Activated naive CD8-positive, alpha-beta T cell treated with anti-CD3 and anti-CD28 coated beads, Interleukin-2, amount 50 U/mL, for 24 hours (primary cell): ENCODE measurements at places on chromosomes 7 and 10.

DNA sequence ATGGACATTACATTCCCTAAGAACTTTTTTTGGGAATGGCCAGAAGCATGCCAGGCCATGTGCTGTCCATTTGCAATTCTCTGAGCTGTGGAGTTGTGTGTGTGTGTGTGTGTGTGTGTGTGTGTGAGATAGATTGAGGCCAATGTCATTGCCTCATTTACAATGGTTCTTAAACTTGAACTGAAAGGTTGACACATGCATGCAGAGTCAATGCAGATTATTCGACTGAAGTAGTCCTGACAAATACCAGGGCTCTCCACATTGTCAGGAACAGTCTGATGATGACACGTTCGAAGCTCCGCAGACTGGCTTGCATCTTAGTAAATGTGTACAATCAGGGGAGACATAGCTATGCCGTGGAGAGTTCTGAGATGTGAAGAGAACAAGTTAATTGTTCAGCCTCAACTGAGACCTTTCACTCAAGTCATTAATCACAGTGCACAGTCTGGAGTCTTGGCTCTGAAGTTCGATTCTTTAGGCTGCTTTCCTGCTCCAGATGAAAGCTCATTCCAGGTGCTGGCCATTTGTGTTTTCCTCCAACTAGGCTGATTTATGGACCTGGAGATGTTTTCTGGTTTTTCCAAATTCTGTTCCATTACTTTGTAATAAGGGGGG is 921.9 kb downstream of the LRMDA start:
- H3K27ac ChIP-seq = no peak overlapping the region
- no peaks in the 10 kb centered on the region for H3K4me1 ChIP-seq

DNA sequence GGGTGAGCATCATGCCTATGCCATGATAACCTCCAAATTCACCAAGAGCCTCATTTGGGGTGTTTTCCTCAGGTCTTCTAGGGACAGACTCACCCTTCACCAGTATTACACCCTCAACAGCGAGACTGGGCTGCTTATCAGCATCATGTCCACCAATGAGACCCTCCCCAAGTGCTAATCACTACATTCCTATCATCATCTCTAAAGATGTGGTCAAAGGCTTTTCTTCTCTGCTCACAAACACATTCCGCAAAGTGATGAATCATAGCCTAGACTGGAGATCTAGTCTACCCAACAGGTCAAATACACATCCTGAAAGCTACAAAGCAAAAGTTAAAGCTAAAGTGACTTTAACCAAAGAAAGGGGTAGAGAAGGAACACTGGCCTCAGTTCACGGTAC is 75.3 kb upstream of the C7orf33 start:
- H3K36me3 ChIP-seq = no peaks in the 10 kb centered on the region
- peaks cover 18% of the 10 kb centered on the region for H3K27me3 ChIP-seq
- H3K4me3 ChIP-seq = no peak overlapping the region
- H3K27ac ChIP-seq = no peak overlapping the region

DNA sequence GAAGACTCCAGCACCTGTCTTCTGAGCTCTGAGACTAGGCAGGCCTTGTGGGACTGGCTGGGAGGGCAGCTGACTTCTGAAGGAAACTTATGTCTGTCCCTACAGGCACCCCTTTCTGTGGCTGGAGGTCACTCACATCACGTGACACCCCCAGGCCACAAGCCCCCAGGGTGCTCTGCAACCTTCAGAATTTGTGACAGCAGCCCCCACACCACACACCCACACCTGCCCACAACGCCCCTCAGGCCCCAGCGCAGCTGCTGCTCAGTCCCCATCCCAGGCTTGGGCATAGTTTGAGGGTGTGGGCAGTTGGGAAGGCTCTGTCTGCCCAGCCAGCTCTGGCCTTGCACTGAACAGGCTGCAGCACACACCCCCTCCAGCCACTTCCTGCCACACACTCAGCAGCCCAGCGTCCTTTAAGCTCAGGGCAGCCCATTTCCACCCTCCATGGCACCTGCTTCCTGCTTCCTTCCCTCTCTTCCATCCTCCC is 80.0 kb upstream of the UNC5B start:
- no peak overlapping the region for H3K4me3 ChIP-seq
- no peaks in the 10 kb centered on the region for H3K36me3 ChIP-seq

- no peak overlapping the region for H3K27ac ChIP-seq
- no peaks in the 10 kb centered on the region for H3K36me3 ChIP-seq
- no peaks in the 10 kb centered on the region for H3K27me3 ChIP-seq
- H3K4me3 ChIP-seq = no peak overlapping the region
- H3K4me1 ChIP-seq = peaks cover 7% of the 10 kb centered on the region
- DNase-seq = no peak
These were observed 382.4 kb downstream of the SORCS3 start for GRCh38 chr10:105023211-105024111.

DNA sequence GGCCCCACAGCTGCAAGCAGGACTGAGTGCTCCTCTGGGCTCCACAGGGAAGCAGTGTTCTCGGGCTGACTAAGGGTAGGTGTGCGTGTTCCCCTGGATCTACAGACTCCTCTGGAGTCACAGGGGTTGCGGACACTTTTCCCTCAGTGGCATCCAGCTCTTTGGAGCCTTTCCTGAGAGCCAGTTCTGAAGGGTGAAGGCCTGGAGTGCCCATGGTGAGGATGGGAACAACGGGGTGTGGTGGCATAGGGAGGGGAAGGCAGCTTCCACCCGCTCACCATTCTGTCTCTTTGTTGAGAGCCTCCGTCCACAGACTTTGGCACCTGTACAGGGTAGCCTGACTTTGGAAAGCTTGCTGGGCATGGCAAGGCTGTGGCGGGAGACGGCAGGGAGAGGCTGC is 104.1 kb upstream of the PCBD1 start:
- H3K27me3 ChIP-seq = peaks cover 6% of the 10 kb centered on the region
- DNase-seq = no peak
- no peak overlapping the region for H3K27ac ChIP-seq
- H3K4me3 ChIP-seq = no peak overlapping the region

DNA sequence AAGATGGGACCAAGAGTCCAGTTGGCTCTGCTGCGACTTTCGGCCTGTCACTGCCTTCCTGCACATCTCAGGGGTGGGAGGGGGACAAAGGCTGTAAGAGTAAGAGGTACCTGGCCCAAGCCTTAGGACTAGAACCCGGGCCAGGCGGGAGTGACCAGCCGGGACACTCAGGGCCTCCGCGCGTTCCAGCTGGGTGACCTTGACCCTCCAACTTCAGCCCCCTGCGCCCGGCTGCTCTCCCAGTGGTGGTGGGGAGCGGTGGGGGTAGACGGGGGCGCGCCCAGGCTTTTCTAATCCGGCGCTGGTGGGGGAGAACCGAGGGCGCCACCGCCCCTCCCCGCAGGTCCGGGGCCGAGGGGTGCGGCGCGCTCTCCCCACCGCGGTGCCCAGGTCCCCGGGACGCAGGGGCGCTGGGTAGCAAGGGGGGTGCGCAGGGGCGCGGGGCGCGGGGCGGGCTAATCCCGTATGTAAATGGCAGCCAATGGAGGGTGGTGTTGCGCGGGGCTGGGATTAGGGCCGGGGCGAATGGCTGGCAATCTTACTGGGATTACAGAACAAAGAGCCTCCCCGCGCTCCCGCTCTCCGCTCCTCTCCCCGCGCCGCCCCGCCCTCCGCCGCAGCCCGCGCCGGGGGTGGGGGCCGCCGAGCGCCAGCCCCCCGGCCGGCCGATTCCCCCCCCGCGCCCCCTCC is at the start of gene GTF2IRD1:
Gene GTF2IRD1, plus strand, starts transcription at position 585 of the 690 bp plus-strand sequence. CDS start 54,175 bp downstream, outside the sequence.
- H3K27ac ChIP-seq = peak within 1 kb of the TSS; percentile 81
- H3K4me1 ChIP-seq = peaks cover 17% of the 10 kb centered on the region
- H3K27me3 ChIP-seq = peaks cover 7% of the 10 kb centered on the region
- peak; percentile 59 for DNase-seq

GRCh38 chr10:3010816-3011460 is 56.4 kb upstream of the PFKP start:
- H3K4me1 ChIP-seq = peaks cover 3% of the 10 kb centered on the region
- no peaks in the 10 kb centered on the region for H3K36me3 ChIP-seq
- peaks cover 47% of the 10 kb centered on the region for H3K27me3 ChIP-seq

- no peak for DNase-seq
- peaks cover 2% of the 10 kb centered on the region for H3K27me3 ChIP-seq
- no peak overlapping the region for H3K4me3 ChIP-seq
- H3K4me1 ChIP-seq = no peaks in the 10 kb centered on the region
- no peaks in the 10 kb centered on the region for H3K36me3 ChIP-seq
These were observed 81.1 kb upstream of the TMEM72 start for GRCh38 chr10:44830022-44830421.

DNA sequence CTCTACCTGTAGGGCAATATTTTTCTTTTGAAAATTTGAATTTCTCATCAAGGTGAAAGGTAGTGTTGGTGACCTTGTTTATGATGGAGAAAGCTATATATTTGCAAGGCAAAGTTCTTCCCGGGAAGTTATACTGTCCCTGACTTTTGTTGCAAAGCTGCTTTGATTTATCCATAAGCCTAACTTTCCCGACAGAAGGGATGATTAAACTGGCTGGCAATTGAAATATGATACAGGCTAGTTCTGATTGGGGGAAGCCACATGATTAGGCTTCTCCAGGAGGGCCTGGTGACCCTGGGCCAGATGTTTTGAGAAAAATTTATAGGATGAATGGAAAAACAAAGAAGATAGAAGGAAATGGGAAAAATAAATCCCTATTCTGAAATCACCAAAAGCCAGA is 215.5 kb downstream of the ACTR3B start:
- H3K4me3 ChIP-seq = no peak overlapping the region
- no peaks in the 10 kb centered on the region for H3K27me3 ChIP-seq
- no peaks in the 10 kb centered on the region for H3K36me3 ChIP-seq
- no peaks in the 10 kb centered on the region for H3K4me1 ChIP-seq
- H3K27ac ChIP-seq = no peak overlapping the region

- H3K4me1 ChIP-seq = peaks cover 11% of the 10 kb centered on the region
- H3K27ac ChIP-seq = no peak overlapping the region
- H3K4me3 ChIP-seq = no peak overlapping the region
- H3K36me3 ChIP-seq = no peaks in the 10 kb centered on the region
- peaks cover 14% of the 10 kb centered on the region for H3K27me3 ChIP-seq
These were observed 70.0 kb downstream of the CXCL12 start for GRCh38 chr10:44314802-44315460.

DNA sequence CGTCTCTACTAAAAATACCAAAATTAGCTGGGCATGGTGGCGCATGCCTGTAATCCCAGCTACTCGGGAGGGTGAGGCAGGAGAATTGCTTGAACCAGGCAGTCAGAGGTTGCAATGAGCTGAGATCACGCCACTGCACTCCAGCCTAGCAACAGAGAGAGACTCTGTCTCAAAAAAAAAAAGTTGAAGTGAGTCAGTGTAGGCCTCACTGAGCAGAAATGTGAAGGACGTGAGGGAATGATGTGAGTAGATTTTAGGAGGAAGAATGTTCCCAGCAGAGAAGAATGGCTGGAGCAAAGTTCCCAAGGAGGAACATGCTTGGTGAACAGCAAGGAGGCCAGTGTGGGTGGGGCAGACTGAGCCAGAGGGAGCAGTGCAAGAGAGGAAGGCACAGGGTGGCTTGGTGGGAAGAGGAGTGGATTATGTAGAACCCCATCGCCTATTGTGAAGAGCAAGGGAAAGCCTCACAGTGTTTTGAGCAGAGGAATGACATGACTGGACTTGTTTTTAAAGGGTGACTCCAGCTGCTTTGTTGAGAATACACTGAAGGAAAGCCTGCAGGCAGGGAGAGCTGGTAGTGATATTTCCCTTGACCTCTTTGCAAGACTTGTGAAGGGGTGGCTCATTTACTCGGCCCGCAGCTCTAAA is 708.7 kb downstream of the SUGCT start:
- no peak overlapping the region for H3K4me3 ChIP-seq
- H3K4me1 ChIP-seq = no peaks in the 10 kb centered on the region
- no peak overlapping the region for H3K27ac ChIP-seq
- no peak for DNase-seq
- no peaks in the 10 kb centered on the region for H3K36me3 ChIP-seq

- DNase-seq = no peak
- no peak overlapping the region for H3K27ac ChIP-seq
- H3K4me1 ChIP-seq = no peaks in the 10 kb centered on the region
- no peak overlapping the region for H3K4me3 ChIP-seq
- no peaks in the 10 kb centered on the region for H3K36me3 ChIP-seq
These were observed 107.8 kb downstream of the RAB18 start for GRCh38 chr10:27611744-27612550.

GRCh38 chr7:137992104-137992549 is 9.8 kb downstream of the CREB3L2 start:
- no peak overlapping the region for H3K27ac ChIP-seq
- H3K36me3 ChIP-seq = peaks cover 16% of the 10 kb centered on the region
- peaks cover 32% of the 10 kb centered on the region for H3K4me1 ChIP-seq
- DNase-seq = no peak

GRCh38 chr7:77888998-77889397 is 90.4 kb downstream of the PHTF2 start:
- peaks cover 3% of the 10 kb centered on the region for H3K36me3 ChIP-seq
- no peaks in the 10 kb centered on the region for H3K27me3 ChIP-seq
- peaks cover 15% of the 10 kb centered on the region for H3K4me1 ChIP-seq
- no peak overlapping the region for H3K27ac ChIP-seq
- DNase-seq = no peak
- H3K4me3 ChIP-seq = no peak overlapping the region

DNA sequence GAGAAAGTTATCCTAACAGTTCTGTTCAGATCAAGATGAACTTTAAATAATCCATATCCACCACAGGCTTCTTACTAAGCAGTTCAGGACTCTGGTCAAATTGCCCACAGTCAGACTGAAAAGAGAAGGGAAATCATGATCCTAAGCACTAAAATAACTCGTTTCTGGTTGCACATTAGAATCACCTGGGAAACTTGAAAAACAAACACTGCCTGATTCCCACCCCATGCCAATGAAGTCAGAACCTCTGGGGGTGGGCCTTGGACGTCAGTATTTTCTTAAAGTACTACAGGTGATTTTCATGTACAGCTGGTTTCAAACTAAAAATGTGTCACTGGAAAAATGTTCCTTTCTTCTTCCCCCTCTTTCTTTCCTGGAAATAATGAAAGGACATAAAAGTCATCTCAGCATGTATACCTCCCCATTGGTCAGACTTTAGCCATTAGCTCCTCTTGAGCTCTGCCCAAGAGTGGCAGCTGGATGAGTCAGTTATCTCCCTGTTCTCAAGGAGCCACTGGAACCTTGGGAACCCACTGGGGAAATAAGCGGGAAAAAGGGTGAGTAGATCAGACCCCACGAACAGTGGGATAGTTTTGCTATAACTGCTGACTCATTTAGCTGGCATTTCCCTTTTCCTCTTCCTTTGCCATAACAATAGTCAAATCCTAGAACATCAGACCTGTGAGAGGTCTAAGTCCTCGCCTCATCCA is 75.3 kb upstream of the IL6 start:
- peaks cover 13% of the 10 kb centered on the region for H3K4me1 ChIP-seq
- H3K4me3 ChIP-seq = no peak overlapping the region
- H3K27me3 ChIP-seq = peaks cover 23% of the 10 kb centered on the region

- peaks cover 17% of the 10 kb centered on the region for H3K27me3 ChIP-seq
- DNase-seq = no peak
- H3K4me3 ChIP-seq = no peak overlapping the region
- H3K4me1 ChIP-seq = no peaks in the 10 kb centered on the region
These were observed 23.1 kb upstream of the DRGX start for GRCh38 chr10:49419005-49419404.

GRCh38 chr7:100577103-100577502 is 3.4 kb upstream of the SAP25 start:
- H3K4me1 ChIP-seq = peaks cover 3% of the 10 kb centered on the region
- no peak overlapping the region for H3K27ac ChIP-seq
- peaks cover 9% of the 10 kb centered on the region for H3K36me3 ChIP-seq
- DNase-seq = no peak
- H3K4me3 ChIP-seq = no peak overlapping the region
